ENCODE measurements at places on chromosomes 3 and 15. TPM values are rescaled to one million over a fixed set of nuclear protein-coding genes. Genes with fewer than 3 reads are reported as not detected.

Gene FXR1
- total RNA-seq: 163 TPM

Gene SLC12A1
- total RNA-seq: not detected

Gene HDGFL3
- 19.1 TPM for total RNA-seq

Gene FILIP1L
- 4.5 TPM for total RNA-seq

Gene AP3B2
- not detected for total RNA-seq

Gene NANOGP8
- not detected for total RNA-seq

Gene SAXO2
- total RNA-seq: not detected

Gene LRRC49
- total RNA-seq: not detected

DNA sequence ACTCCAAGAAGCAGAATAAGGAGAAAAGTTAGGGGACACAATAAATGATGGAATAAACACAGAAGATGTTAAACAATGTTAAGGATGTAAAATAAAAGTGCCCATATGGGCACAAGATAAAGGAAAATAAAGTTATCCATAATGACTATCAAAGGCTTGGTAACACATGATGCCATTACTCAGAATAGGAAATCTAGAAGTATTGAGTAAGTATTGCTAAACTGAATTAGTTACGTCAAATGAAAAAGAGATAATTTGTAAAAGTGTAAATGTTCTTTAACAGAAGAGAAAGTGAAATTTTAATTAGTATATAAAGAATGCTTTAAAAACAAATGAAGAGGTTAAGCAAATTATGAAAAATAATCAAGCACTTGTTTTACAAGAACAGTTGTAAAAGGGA lies 6.7 kb downstream of the COPS2 start:
- H3K4me1 ChIP-seq: peaks cover 34% of the 10 kb centered on the region
- DNase-seq: no peak
- no peak overlapping the region for H3K27ac ChIP-seq
- H3K27me3 ChIP-seq: no peaks in the 10 kb centered on the region
- H3K4me3 ChIP-seq: no peak overlapping the region

DNA sequence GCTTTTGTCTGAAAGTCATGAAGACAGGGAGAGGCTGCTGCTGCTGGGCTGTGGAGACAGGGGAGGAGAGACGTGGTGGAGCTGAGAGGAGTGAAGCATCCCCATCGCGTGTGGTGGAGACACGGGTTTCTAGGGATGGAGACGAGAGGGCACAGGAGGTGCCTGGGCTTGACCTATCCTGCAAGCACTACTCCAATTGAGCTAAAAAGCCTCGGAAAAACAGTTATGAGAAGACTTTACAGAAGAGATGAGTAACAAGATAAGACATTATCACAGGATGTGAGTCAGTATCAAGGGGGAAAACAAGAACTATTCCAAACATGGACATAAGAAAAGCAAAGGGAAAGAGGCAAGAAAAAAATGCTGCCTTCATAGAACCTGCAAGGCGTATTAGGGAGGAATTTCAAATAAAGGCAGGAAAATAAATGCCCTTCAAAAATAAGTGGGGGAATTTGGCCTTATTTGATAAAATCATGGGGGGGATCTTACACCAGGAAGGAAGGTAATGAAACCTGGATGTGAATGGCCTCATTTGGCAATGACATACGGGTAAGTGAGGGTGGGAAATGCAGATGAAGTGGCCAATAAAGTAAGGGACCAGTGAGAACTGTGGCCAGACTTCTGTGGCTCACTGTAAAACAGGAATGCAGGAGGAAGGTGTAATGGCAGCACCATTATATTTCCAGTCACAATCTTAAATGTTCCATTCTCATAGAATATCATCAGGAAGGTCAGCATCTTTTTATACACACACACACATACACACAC lies 97.9 kb downstream of the PLD1 start:
- peaks cover 2% of the 10 kb centered on the region for H3K27me3 ChIP-seq
- no peaks in the 10 kb centered on the region for H3K36me3 ChIP-seq
- H3K27ac ChIP-seq: no peak overlapping the region
- no peak for DNase-seq
- H3K4me3 ChIP-seq: no peak overlapping the region

DNA sequence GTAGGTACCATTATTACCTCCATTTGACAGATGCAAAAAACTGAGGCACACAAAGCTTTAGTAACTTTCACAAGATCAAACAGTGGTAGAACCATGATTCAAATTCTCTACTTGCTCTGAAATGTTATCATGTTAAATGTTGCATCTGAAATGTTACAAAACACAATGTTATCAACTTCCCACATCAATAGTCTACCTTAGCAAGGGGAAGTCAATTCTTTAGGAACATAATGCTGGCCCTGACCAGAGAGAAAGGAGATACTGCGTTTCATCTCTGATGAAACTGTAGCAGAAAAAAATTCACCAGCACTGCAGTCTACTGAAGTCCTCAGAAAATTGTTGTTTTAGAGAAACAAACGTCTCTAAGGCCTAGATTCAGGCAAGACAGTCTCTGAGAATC lies 174.1 kb downstream of the SATB1 start:
- no peaks in the 10 kb centered on the region for H3K36me3 ChIP-seq
- H3K4me3 ChIP-seq: no peak overlapping the region
- H3K4me1 ChIP-seq: peaks cover 1% of the 10 kb centered on the region

GRCh38 chr3:190384309-190384756 lies 3.6 kb upstream of the CLDN16 start:
- H3K27ac ChIP-seq: no peak overlapping the region
- peaks cover 7% of the 10 kb centered on the region for H3K27me3 ChIP-seq
- no peak for DNase-seq
- H3K4me1 ChIP-seq: no peaks in the 10 kb centered on the region
- no peak overlapping the region for H3K4me3 ChIP-seq

- no peaks in the 10 kb centered on the region for H3K36me3 ChIP-seq
- no peak for DNase-seq
- H3K27me3 ChIP-seq: peaks cover 25% of the 10 kb centered on the region
- no peak overlapping the region for H3K4me3 ChIP-seq
- no peaks in the 10 kb centered on the region for H3K4me1 ChIP-seq
These were observed 27.5 kb downstream of the AQP9 start for GRCh38 chr15:58165661-58166060.

- H3K36me3 ChIP-seq: no peaks in the 10 kb centered on the region
- no peaks in the 10 kb centered on the region for H3K27me3 ChIP-seq
- no peak overlapping the region for H3K27ac ChIP-seq
These were observed 297.2 kb downstream of the ARPP21 start for GRCh38 chr3:35936571-35936970.

DNA sequence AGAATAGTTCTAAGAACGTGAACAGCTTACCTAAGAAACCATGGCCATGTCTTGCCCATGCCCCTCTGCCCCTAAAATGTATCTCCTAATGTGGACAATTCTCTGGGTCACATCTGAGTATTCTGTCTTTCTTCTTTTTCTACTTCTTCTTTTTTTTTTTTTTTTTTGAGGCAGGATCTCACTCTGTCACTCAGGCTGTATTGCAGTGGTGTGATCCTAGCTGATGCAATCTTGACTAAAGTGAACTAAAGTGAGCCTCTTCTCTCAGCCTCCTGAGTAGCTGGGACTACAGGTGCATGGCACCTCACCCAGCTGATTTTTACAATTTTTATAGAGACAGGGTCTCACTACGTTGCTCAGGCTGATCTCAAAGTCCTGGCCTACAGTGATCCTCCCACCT lies 204.8 kb upstream of the ZPLD1 start:
- DNase-seq: no peak
- peaks cover 22% of the 10 kb centered on the region for H3K4me1 ChIP-seq
- peaks cover 30% of the 10 kb centered on the region for H3K27me3 ChIP-seq
- H3K27ac ChIP-seq: no peak overlapping the region
- H3K36me3 ChIP-seq: no peaks in the 10 kb centered on the region

- H3K4me3 ChIP-seq: no peak overlapping the region
- no peaks in the 10 kb centered on the region for H3K36me3 ChIP-seq
- H3K27me3 ChIP-seq: peaks cover 5% of the 10 kb centered on the region
- H3K27ac ChIP-seq: no peak overlapping the region
- H3K4me1 ChIP-seq: peaks cover 2% of the 10 kb centered on the region
- no peak for DNase-seq
These were observed 39.0 kb downstream of the CHDH start for GRCh38 chr3:53807117-53807810.

DNA sequence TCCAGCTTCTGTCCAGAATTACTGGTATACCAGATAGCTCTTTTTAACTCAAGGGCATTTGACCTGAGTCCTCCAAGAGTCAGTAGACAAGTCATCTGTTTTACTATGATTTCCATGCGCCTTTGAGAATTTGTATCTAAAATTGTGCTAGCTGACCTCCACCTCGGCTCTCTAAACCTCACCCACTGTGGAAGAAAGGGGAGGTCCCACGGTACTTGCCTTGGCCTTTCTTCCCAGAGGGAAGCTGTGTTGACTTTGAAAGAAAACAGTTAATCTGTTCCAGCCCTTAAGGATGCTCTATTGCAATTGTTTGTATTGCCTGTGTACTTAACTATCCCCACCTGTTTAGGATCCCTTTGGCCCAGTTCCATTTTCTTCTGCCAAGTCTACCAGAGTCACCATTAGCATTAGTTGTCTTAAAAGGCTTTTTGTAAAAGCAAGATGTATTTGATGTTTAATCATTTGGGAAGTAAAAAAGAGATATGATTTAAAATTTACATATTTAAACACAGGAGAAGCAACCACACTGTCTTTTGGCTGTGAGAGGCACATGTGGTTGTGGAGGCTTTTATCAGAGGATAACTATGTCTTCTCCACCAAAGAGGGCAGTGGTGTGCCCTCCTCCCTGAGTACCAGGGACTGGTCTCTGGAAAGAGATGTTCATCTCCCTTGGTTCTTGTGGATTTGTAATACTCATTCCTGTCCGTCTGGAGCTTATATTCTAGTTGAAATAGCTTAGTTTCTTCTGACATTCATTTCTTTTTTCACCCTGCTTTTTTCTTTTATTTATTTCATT lies 88.8 kb downstream of the CRTC3 start:
- DNase-seq: no peak
- H3K27ac ChIP-seq: peak overlapping the region; percentile 60
- no peak overlapping the region for H3K4me3 ChIP-seq
- peaks cover 60% of the 10 kb centered on the region for H3K36me3 ChIP-seq

GRCh38 chr3:144312702-144313101 lies 341.1 kb downstream of the DIPK2A start:
- no peak overlapping the region for H3K27ac ChIP-seq
- no peaks in the 10 kb centered on the region for H3K36me3 ChIP-seq
- DNase-seq: no peak
- H3K4me1 ChIP-seq: no peaks in the 10 kb centered on the region

DNA sequence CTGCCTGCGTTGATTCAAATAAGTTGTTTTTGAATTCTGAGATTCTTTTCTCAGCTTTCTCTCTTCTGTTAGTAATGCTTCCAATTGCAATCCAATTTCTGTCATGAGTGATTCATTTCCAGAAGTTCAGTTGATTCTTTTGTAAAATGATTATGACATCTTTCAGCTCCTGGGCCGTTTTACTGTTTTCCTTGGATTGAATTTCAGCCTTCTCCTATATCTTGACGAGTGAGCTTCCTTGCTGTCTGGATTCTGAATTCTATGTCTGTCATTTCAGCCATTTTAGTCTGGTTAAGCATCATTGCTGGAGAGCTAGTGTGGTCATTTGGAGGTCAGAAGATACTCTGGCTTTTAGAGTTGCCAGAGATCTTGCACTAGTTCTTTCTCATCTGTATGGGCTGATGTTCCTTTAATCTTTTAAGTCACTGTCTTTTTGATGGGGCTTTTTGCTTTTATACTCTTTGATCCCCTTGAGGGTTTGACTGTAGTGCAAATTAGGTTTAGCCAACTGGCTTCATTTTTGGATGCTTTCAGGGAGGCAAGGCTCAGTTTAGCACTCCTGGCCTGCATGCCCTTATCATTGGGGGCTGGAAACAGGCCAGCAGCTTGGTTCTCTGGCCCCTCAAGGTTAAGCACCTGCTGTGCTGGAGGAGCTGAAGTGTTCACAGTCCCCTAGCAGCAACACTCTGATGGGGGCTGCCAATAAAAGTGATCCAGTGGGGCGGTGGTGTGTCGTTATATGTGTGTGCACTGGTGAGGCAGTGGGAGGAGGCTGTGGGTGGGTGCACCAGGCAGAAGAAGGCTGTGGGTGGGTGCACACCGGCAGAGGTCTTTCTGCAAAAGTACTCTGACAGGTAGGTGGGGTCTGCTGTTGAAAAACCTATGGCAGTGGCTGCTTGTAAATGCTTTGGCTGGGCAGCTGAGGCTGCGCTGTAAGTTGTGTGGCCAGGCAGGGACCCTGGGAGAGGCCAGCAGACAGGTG lies 51.2 kb downstream of the MCTP2 start:
- H3K4me1 ChIP-seq: peaks cover 80% of the 10 kb centered on the region
- H3K4me3 ChIP-seq: no peak overlapping the region
- peak overlapping the region; percentile 64 for H3K27ac ChIP-seq

DNA sequence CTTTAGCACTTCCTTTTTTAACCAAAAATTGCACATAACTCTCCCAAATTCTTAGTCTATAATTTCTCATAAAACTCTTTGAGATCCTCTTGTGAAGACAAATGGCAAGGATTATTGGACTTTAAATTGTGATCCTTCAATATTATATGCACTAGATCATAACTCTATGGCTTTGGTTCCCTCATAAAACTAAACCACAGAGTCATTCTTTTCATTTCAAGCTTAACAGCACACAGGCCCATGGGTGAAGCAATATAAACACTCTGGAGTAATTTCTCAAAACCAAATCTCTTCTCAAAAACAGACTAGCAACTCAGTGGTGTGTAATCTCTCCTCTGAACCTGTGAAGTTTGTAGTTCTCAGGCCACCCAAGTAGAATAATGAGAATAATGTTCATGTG lies 171.0 kb upstream of the NECTIN3 start:
- no peak overlapping the region for H3K27ac ChIP-seq
- H3K4me3 ChIP-seq: no peak overlapping the region
- H3K4me1 ChIP-seq: no peaks in the 10 kb centered on the region
- no peak for DNase-seq
- H3K27me3 ChIP-seq: no peaks in the 10 kb centered on the region

- H3K27ac ChIP-seq: no peak overlapping the region
- H3K27me3 ChIP-seq: peaks cover 16% of the 10 kb centered on the region
- peaks cover 4% of the 10 kb centered on the region for H3K4me1 ChIP-seq
- DNase-seq: no peak
- no peaks in the 10 kb centered on the region for H3K36me3 ChIP-seq
- H3K4me3 ChIP-seq: no peak overlapping the region
These were observed 258.2 kb upstream of the STT3B start for GRCh38 chr3:31274326-31275024.

- peaks cover 17% of the 10 kb centered on the region for H3K27me3 ChIP-seq
- H3K4me3 ChIP-seq: no peak overlapping the region
- no peak for DNase-seq
- H3K27ac ChIP-seq: no peak overlapping the region
- no peaks in the 10 kb centered on the region for H3K4me1 ChIP-seq
These were observed 3.0 kb upstream of the STRA6 start for GRCh38 chr15:74205582-74205947.
